ENCODE measurements at places on chromosomes 4 and X.
A peak's percentile ranks its signal among the peaks of the same experiment; 100 is the strongest.

GRCh38 chr4:152063621-152064240, 302.9 kb upstream of the GATB start:
- DNase-seq: no peak

GRCh38 chr4:117771647-117772337, 262.5 kb upstream of the NDST3 start:
- no peak for DNase-seq

DNA sequence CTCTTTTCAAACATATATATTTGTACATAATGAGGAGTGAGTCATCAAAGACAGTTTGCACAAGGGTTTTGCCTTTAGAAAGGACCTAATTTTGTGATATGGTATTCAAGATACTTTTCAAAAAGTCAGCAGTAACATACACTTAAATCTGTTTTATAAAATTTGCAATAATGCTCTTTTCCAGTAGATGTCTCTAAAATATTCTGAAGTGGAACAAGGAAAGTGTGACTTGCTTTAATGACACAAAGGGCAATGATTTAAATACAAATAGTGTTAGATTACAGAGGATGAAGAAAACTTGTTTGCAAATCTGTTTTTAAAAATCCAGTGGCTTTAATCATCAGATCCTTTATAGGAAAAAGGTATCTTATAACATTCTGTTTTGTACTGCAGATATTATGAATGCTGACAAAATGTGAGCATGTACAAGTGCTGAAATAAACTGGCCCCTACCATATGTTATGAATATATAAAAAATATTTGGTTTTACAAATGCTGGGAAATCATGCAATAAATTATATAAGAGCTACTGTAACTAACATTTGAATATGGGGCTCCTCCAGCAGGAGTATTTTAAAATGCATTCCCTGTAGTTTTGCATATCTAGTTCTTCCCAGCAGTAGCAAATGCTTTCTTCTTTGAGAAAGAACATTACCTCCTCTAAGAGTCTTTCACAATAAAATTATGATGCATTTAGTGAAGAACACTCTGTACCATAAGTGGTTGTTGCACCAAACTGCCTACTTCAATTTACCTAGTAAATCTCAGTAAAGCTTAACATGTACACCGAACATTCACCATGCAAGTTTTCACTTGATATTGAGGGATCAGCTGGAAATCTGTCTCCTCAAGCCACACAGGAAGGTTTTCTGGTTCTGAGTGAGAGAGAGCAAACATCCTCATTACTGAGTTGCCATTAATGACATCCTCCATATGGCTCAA, 20.2 kb downstream of the MMRN1 start:
- peak; percentile 18 for DNase-seq

- peak; percentile 35 for DNase-seq
These were observed 82.0 kb downstream of the PLS3 start for GRCh38 chrX:115642895-115643530.

DNA sequence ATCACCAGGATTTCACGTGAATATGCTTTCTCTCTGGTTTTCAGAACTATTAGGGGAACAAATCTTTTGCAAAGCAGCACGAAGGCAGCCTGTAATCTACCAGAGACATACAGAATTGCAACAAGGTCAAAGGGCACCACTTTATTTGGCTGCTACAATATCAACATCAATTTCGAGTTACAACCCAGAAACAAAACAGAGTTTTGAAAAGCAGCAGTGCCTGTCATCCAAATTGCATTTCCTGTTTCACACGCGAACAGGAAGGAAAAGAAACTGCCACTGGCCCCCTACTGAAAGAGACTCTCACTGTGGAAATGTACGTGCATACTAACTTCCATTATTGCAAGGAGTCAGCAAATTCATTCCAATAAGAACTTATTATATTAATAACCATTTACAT, 17.1 kb upstream of the C1QTNF7 start:
- DNase-seq: no peak

GRCh38 chr4:148814030-148814429, 371.8 kb upstream of the NR3C2 start:
- no peak for DNase-seq

GRCh38 chrX:105314458-105314857, 94.0 kb upstream of the TEX13A start:
- DNase-seq: no peak

DNA sequence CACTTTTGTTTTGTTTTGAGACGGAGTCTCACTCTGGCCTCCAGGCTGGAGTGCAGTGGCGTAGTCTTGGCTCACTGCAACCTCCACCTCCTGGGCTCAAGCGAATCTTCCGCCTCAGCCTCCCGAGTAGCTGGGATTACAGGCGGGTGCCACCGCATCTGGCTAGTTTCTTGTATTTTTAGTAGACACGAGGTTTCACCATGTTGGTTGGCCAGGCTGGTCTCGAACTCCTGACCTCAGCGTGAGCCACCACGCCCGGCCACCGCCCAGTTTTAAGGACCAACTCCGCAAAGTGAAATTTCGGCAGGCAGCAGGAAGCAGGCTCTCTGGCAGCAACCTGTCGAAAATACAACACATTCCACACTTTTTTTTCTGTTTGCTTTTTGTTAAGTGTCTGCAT, 13.4 kb downstream of the DHRSX start:
- DNase-seq: no peak

DNA sequence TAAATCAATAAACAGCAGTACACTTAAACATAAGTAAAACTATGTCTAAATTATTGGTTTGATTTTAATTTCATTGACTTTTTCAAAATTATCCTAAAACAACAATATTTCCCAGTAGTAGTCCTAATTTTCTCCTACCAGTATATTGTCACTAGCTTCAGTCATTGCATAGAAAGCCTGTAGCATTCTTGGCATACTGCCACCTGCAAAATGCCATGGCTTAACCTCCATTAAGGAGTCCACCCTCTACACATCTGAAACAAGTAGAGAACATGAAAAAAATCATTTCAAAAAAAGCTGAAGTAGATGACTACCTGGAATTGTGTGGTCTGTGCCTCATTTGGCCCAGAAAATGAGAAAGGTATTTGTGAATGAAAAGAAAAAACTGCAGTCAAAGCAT, 348.5 kb downstream of the INPP4B start:
- DNase-seq: peak; percentile 0

DNA sequence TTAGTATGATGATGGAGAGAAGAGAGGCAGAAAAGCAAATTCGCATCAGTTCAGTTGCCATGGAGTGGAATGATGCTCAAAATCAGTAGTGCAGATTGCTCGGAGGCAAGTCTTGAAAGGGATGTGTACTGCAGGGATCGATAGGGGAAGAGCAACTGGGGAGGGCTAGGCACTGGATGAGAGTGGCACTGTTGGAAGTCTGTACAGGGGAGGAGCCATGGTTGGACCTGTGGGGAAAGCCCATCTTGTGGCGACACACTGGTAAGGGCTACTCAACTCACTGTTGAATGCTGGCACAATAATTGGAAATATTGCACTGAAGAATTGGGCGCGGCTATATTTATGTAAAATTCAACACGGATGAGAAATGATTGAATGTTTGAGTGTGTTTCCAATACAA, 1.2 kb downstream of the RAB9B start:
- DNase-seq: no peak

DNA sequence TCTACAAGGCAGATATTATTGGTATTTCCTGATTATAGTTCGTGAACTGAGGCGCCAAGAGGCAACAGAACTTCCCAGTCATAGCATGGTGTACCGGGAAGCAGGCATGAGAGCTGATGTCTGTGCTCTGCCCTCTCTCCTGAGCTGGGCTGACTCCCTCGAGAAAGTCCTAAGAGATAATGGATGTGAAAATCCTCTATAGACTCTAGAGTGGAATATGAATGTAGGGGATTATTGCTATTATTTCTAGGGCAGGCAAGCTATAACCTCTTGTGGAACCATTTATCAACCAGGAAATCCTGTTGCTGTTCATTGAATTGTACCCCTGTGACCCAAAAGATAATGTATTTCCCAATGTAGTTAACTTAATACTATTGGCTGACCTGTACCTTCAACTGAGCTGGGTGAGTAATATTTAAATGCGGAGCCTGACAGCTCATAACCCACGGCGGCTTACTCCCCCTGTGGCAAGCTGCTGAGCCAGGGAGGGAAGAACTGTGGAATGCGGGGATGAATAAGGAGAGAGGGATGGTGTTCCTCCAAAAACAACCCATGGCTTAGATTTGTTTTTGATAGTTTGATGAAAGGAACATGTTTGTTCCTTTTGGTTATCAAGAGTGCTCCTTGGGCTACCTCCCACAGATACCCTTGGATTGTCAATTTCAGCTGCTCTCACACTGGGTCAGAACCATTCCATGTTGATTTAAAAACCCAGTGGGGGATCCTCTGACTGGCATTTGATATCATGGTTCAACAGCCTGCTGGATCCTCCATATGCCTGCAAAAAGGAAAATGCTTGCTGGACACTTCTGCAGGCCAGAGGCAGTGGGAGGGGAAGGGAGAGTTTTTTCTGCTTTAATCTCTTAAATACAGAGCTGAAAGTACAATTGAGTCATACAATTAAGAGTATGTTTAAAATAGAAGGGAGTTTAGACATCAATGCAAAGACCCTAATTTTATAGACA, 339.0 kb upstream of the BOD1L1 start:
- no peak for DNase-seq

DNA sequence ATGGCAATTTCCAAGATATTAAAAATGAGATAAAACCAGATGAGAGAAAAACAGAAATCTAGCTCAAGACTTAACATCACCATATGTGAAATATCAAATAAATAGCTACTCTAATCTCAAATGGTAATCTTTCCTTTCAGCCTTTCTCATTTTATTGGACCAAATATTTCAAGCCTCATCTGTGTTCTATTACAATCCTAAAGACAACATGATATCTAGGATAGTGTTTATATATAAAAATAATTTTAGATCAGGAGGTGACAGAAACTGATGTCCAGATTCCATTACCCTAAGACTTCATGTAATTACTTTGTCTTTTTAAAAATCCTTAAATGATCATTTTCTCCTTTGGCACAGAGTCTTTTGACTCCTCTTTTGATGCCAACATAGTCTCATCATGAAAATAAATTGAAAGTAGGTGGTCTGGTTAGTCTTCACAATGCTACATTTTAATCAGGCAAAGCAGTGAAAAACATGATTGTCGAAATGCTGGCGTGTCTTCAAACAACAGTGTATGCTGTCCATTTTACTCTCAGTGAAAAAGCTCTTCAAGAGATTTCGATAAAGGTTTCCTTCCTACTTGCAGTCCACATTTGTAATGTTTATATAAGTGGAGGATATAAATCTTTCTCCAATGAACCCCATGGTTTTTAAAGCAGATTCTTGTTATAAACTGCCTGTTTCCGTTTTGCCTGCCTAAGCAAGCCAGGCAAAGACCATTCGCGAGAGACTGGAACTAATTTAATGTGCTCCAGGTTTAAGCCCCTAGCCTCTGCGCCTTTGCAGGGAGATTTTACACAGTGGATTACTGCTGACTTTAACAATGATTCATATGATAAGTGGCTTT, 169.8 kb downstream of the SCFD2 start:
- no peak for DNase-seq

DNA sequence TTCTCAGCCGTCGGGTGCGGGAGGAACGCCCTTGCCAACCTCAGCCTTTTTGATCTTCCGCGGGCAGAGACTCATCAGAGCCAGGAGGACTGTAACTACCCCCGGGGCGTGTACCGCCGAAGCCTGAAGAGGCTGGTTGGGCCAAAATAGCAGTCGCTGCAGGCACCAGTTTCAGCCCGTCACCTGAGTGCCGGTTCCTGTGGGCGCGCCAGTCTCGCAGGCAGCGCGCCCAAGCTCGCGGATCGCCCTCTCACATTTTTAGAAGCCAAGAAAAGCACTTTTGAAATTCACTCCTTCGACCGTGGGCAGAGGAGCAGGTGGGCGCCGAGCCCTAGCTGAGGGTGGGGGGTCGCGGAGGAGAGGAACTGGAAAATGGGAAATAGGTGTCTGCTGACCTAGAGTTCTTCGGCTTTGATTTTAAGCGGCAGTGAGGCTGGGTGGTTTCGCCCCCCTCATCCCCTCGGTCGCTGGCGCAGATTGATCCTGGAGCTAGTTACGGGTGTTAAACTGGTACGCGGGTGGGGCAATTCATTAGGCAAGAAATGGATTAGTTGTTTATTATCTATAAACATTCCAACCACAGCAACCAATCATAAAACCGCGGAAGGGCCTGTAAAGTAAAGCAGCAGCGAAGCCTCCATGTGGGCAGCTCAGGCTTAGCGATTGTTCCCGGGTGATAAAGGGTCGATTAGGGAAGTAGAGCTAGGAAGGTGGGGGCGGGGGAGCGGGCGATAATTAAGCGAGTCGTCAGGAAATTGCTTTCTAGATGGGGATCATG, 69.2 kb downstream of the FBXO8 start:
- DNase-seq: no peak

GRCh38 chrX:133380711-133381619, 34.3 kb downstream of the GPC4 start:
- no peak for DNase-seq

DNA sequence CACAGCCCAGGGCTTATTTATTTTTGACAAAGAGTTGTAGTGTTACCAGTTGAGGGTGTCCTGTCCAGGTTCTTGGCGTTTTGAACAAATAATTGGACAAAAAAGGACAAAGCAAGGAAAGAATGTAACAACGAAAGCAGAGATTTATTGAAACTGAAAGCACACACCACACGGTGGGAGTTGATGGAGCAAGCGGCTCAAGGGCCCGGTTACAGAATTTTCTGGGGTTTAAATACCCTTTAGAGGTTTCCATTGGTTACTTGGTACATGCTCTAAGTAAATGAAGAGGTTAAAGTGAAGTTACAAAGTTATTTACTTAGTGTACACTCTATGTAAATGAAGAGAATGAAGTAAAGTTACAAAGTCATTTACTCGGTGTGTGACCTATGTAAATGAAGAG, 27.8 kb upstream of the OPHN1 start:
- DNase-seq: no peak

- peak; percentile 77 for DNase-seq
These were observed 182.9 kb downstream of the C4orf33 start for GRCh38 chr4:129278868-129279267.

- DNase-seq: no peak
These were observed 45.7 kb downstream of the MID1 start for GRCh38 chrX:10574663-10575062.

- no peak for DNase-seq
These were observed 2.0 kb downstream of the HS3ST1 start for GRCh38 chr4:11426731-11427120.

GRCh38 chr4:14853176-14853943, 148.9 kb upstream of the CPEB2 start:
- no peak for DNase-seq

GRCh38 chr4:69910016-69910782, 20.7 kb upstream of the CSN1S1 start:
- DNase-seq: no peak

- DNase-seq: no peak
These were observed 3.8 kb downstream of the VEGFC start for GRCh38 chr4:176788971-176789370.

DNA sequence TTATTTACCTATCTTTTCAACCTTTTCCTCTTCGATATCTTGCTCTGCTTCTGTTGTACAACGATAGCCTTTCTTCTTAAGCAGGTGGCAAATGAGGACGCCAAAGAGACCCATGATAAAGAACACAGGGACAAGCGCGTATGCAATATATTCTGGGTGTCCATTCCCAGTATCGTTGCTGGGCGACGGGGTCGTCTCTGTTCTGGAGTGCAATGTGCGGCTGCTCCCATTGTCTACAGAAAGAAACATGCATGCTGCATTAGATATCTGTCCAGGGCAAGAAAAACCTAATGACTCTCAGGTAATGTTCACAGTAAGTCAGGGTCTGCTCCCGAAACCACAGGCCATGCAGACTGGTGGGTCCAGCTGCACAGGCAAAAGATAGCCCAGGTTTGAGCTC, 36.9 kb downstream of the RELL1 start:
- DNase-seq: no peak

- no peak for DNase-seq
These were observed 11.9 kb downstream of the HTT-AS start for GRCh38 chr4:3062471-3062870.

Measured in NCI-H1105 treated with DMSO at 0.1 percent for 48 hours (cell line).